ENCODE measurements at places on chromosomes 4 and X.

DNA sequence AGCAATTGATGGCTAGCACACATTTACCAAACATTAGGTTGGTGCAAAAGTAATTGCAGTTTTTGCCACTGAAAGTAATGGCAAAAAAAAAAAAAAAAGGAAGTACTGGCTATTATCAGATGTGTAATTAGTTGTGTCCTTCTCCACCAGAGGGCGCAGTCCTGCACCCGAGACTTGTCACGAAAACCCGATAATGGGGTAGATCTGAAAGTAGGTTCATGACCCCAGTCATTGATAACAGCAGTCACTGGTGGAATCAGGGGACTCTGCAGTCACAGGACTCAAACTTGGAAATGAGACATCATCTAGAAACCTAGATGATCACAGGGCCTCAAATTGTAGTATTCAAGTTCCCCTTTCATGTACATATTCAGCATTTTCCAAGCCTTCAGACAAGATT lies 13.1 kb upstream of the ACOT9 start:
- DNase-seq = no peak

GRCh38 chr4:1683261-1683735 lies 815 bp downstream of the FAM53A start:
- DNase-seq = no peak

GRCh38 chr4:156969101-156969500 lies 2.5 kb downstream of the PDGFC start:
- DNase-seq = no peak

DNA sequence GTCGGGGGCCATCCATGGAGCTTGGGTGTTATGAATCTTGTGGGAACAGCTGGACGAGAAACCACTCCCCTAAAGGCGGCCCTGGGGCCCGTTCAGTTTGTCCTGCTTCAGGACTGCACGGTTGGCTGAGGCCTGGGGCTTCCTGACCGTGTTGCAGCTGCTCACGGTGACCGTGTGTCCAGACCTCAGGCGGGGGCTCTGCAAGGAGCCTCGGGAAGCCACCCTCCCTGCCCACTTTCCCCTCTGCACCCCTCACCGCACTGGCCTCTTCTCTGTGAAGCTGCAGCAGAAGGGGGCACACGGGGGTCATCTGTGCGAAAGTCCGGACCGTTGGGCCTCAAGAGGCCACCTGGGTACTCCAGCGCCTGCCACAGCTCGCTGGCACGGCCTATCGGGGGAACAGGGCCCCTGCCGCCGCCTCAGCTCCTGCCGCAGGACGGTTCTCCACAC lies 29.4 kb downstream of the UVSSA start:
- no peak for DNase-seq

- DNase-seq = no peak
Observed at GRCh38 chr4:170122252-170122651, 32.5 kb upstream of the AADAT start.

GRCh38 chr4:145043306-145043705 lies 54.7 kb downstream of the ANAPC10 start:
- DNase-seq = no peak

- DNase-seq = no peak
Observed at GRCh38 chrX:110944751-110945675, 149.4 kb upstream of the CHRDL1 start.

- no peak for DNase-seq
Observed at GRCh38 chr4:76658231-76659102, 223.4 kb downstream of the SHROOM3 start.

GRCh38 chr4:186839122-186840037 lies 115.7 kb upstream of the FAT1 start:
- no peak for DNase-seq

- DNase-seq = no peak
Observed at GRCh38 chr4:89204624-89205023, 93.3 kb downstream of the TIGD2 start.

DNA sequence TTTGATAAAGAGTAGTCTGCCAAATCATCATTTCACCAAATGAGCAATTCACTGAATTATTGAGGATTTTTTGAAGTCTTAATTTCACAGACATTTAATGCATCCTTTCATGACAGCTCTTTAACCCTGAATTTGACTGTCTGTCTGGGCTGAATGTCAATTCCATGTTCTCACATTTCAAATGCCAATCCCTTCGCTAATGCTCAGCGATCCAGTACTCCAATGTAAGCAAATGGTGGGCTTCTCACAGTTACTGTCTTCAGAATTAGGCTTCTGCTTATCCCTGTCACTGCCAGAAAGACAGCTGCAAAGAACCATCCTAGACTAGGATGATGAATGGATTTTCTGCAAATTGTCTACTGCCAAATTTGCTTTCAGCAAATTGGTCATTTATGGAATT lies 36.2 kb upstream of the USP38 start:
- DNase-seq = no peak

- no peak for DNase-seq
Observed at GRCh38 chr4:25313201-25313895, 774 bp downstream of the ZCCHC4 start.

DNA sequence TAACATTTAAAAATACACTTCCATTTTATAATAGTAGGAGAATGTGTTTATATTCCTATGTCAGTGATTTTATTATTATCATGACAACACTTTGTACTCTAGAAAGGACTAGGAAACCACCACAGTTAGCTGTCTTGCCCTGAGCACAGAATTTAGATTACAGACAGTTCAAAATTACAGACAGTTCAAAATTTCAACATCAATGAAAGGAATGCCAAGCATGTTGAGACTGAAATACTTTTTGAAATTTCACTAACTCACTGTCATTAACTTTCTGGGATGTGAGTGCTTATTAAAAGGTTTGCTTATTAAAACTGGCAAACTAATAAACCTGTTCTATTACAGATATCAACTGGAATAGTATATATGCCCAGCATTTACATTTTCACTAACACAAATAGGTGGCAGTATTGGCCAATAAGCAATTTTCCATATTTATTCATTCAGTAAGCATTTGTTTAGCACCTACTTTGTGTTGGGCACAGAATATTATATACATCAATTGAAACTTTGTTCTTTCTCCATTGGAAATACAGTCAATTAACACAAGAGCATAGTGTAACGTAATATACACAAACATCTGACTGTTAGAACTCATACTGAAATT lies 179.4 kb downstream of the FBXW7 start:
- DNase-seq = no peak

GRCh38 chrX:64427281-64427680 lies 32.0 kb upstream of the MTMR8 start:
- no peak for DNase-seq

- no peak for DNase-seq
Observed at GRCh38 chr4:28636971-28637370, 1776.3 kb downstream of the STIM2 start.

DNA sequence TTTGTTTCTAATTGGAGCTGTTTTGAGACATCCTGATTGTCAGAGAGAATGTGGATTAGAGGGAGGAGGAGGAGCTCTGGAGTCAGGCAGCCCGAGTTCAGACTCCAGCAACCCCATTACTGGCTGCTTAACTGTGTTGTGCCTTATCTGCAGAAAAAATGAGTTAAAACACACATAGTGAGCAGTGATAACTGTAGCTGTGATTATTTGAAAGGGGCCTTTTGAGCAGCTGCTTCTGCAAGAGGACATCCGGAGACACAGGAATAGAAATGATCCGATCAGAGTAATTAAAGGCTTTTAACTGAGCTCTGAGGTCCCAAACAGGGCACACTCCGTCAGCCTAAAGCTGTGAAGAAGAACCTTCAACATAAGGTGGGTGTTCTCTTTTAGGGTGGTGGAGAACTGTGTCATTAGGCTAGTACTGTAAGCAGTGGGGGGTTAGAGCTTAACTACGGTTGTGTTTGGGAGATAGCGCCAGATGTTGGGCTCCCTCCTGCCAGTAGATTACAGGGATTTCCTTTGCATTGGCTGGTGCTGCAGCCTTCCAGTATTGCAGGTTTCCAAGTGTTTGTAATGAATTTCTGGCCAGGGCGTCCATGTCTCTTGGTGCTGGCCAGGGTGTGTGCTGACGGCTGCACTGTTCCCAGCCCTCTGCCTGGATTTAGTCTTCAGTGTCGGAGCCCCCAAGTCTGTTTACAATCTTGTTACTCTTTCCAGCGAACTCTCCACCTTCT lies 24.3 kb downstream of the ADD1 start:
- DNase-seq = no peak

GRCh38 chr4:13215560-13215959 lies 268.6 kb downstream of the RAB28 start:
- DNase-seq = no peak

GRCh38 chrX:119605464-119606279 lies 552 bp downstream of the NKRF start:
- no peak for DNase-seq

- DNase-seq = no peak
Observed at GRCh38 chr4:121822047-121822446, 1.6 kb downstream of the CCNA2 start.

GRCh38 chrX:154304846-154305245 lies 9.3 kb downstream of the TKTL1 start:
- no peak for DNase-seq

DNA sequence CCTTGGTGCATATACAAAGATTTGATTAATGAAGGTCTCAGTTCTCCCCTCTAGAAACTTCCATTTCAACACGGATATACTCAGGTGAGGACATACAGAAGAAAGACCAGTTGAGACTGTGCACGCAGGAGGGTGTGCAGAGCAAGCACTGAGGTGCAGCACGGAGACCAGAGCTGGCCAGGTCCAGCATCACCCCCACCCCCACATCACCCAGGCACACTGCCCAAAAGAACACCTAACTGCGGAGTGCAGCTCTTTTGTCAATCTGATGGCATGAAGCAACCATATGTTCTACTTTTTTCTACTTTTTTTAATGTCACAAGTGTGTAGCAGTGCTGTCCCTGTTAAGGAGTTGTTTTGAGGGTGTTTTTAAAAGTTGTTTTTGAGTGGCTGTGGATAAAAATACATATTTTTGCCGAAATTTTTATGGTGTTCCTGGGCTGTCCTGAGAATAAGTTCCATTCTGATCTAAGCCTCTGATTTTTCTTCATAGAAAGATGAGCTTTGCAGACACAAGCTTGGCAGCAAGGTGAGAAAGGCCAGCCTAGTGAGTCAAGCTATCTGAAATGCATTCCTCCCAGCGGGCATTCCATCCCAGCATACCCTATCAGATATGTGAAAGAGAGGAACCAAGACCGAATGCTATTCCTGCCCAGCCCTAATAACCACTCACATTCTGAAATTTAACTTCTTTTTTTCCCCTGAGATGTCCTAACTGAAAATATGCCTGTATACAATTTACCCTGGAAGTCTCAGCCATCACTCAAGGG lies 173.7 kb downstream of the PTTG2 start:
- no peak for DNase-seq

DNA sequence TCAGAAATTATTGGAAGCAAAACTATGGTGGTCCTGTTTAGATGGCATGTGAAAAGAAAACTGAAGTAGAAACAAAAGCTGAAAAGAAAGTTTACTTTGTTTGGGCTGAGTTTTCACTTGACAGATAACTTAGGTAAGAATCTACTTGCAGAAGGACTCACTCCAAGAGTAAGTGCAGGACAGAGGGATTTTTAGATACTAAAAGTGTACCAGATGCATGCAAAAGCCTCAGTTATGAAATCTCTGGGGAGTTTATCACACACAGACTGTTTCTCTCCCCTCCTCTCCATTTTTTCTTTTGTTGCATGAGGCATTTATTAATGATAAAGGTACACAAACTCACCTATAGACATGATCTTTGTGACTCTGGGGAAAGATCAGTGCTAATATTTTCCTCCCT lies 127.5 kb upstream of the GIMD1 start:
- DNase-seq = no peak

- no peak for DNase-seq
Observed at GRCh38 chrX:154000051-154000450, 19.7 kb downstream of the IRAK1 start.

GRCh38 chr4:10761903-10762302 lies 77.3 kb upstream of the CLNK start:
- no peak for DNase-seq

GRCh38 chr4:166741742-166742141 lies 492.6 kb downstream of the SPOCK3 start:
- no peak for DNase-seq

- DNase-seq = no peak
Observed at GRCh38 chrX:92231391-92231790, 452.2 kb downstream of the PCDH11X start.
